ENCODE measurements at places on chromosomes 3 and 15.

DNA sequence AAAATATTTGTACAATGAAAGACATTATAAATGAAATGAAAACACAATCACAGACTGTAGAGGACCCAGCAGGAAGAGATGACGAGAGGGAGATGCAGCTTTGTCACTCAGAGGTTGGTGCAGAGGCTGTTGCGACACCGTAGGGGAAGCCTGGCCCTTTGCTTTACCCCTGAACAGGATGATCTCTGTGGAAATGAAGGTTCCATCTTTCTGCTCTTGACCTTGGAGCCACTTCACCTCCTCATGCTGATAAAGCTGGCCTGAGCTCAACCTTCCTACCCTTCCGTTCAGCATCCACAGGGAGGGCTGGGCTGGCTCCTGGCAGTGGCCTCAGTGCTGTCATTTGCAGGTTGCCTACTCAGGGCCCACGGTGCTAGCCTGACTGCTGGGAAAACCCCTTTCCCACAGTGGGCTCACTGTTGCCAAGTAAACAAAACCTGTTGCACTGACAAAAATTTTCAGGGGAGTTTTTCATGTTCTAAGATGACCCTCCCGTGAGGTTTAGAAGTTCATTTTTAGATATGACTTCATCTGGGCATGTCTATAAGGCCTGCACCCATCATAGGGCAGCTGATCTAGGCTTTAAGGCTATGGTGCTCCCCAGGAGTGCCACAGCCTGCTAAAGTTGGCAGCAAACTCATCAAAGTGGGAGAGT is 3.0 kb upstream of the CD80 start:
- DNase-seq = no peak

DNA sequence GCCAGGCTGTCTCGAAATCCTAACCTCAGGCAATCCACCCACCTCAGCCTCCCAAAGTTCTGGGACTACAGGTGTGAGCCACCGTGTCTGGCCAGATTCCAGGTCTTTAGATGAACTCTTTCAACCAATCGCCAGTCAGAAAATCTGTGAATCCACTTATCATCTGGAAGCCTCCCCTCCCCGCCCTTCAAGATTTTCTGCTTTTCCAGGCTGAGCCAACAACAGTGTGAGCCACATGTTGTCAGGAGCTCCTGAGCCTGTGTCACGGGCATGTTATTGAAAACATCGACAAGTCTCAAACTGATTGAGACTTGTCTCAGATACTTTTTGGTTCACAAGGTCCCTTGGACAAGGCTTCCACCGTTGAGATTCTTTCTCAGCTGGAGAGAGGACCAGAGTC is 52.0 kb upstream of the TRPM1 start:
- no peak for DNase-seq

- peak; percentile 78 for DNase-seq
Measured at GRCh38 chr3:183447206-183448001, 19.0 kb upstream of the MCF2L2 start.

GRCh38 chr3:50665081-50665840 is 9.5 kb upstream of the DOCK3 start:
- DNase-seq = no peak

All from D721Med (cell line).